ENCODE measurements at places on chromosomes 1 and 21. TPM values are rescaled to one million over a fixed set of nuclear protein-coding genes. Genes with fewer than 3 reads are reported as not detected.
A peak's percentile ranks its signal among the peaks of the same experiment; 100 is the strongest.

DNA sequence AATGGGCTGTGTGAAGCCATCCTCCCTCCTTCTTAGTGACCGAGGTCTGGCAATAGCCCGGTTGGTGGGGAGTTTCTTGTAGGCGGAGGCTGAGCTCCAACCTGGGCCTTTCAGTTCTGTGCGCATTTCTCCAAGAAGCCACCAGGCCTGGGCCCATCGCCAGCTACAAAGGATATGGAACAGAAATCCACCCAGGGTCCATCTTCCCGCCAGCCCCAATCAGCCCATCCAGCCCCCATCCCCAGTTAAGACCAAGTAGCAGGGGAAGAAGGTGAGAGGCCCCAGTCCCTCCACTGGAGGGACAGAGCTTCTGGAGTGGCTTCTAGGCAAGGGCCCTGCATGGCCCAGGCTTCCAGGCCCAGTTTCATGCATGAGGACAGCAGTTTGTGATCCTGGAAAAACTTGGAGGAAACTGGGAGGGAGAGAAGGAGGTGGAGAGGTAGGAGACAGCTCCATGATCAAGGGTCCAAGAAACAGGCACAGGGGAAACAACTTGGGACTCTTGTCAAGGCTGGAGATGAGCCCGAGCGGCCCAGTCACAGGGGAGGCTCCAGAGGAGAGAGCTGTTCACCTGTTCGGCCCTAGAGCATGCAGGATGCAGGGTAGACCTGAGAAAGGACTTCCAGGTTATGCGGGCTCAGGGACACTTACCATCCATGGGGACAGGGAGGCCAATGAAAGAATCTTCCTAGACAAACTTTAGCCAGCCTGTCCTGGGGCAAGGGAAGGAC, 261.2 kb downstream of the PTPRU start:
- no peaks in the 10 kb centered on the region for H3K36me3 ChIP-seq
- no peak overlapping the region for H3K4me3 ChIP-seq
- no peaks in the 10 kb centered on the region for H3K27me3 ChIP-seq
- no peak for DNase-seq

- H3K27me3 ChIP-seq = peaks cover 6% of the 10 kb centered on the region
- H3K4me3 ChIP-seq = no peak overlapping the region
- peaks cover 11% of the 10 kb centered on the region for H3K4me1 ChIP-seq
- no peak for DNase-seq
- H3K27ac ChIP-seq = no peak overlapping the region
These were observed 11.0 kb upstream of the WNT9A start for GRCh38 chr1:227958617-227959324.

GRCh38 chr1:156813750-156814570, 2.7 kb downstream of the SH2D2A start:
- DNase-seq = peak; percentile 82
- H3K27ac ChIP-seq = no peak overlapping the region
- peak overlapping the region; percentile 18 for H3K4me3 ChIP-seq

GRCh38 chr1:67211589-67212563, 45.6 kb downstream of the IL23R start:
- H3K4me1 ChIP-seq = no peaks in the 10 kb centered on the region
- peak; percentile 70 for DNase-seq
- H3K36me3 ChIP-seq = no peaks in the 10 kb centered on the region
- no peak overlapping the region for H3K27ac ChIP-seq
- no peaks in the 10 kb centered on the region for H3K27me3 ChIP-seq

GRCh38 chr1:115654663-115655305, 13.0 kb downstream of the VANGL1 start:
- H3K27me3 ChIP-seq = no peaks in the 10 kb centered on the region
- H3K27ac ChIP-seq = peak overlapping the region; percentile 39

DNA sequence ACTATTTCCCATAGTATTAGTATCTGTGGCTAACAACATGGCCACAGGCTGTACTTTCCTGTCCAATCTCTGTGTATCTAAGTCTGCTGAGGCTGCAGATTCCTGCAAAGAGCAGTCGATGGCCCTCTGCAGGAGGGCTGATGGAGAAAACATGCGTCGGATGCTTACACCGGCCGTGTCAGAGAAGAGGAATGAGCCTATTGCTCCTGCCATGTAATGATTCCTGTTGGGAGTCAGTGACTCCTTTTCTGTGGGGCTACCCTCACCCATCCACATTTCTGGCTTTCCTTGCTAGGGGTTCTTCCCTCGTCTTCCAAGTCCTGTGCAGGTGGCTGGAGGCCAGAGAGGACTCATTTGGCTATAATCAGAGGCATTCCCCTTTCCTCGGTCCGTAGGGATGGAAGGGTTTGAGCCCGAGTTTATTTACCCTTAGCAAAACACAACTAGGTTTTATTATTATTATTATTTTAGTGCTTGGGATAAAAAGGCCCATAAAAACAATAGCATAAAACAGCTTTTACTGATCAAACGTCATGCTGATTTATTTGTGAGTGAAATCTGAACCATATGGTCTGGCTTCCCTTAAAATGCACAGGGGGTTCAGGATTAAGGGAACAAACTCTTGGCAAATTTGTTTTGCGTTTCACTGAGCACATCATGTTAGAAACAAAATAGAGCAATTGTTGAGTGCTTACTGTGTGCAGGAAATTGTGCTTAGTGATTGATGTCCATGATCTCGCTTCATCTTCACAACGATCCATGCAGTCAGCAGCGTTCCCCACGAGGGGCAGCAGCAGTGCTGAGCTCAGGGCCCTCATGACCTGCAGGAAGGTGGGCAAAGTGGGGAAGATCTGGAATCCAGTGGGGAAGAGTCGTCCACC, 70.8 kb downstream of the KIF26B start:
- H3K36me3 ChIP-seq = no peaks in the 10 kb centered on the region
- peak; percentile 46 for DNase-seq
- no peak overlapping the region for H3K27ac ChIP-seq
- no peaks in the 10 kb centered on the region for H3K27me3 ChIP-seq

GRCh38 chr1:176577646-176578197, 114.7 kb downstream of the PAPPA2 start:
- no peak overlapping the region for H3K27ac ChIP-seq
- no peak overlapping the region for H3K4me3 ChIP-seq
- no peaks in the 10 kb centered on the region for H3K4me1 ChIP-seq
- no peaks in the 10 kb centered on the region for H3K27me3 ChIP-seq
- H3K36me3 ChIP-seq = no peaks in the 10 kb centered on the region
- DNase-seq = no peak

DNA sequence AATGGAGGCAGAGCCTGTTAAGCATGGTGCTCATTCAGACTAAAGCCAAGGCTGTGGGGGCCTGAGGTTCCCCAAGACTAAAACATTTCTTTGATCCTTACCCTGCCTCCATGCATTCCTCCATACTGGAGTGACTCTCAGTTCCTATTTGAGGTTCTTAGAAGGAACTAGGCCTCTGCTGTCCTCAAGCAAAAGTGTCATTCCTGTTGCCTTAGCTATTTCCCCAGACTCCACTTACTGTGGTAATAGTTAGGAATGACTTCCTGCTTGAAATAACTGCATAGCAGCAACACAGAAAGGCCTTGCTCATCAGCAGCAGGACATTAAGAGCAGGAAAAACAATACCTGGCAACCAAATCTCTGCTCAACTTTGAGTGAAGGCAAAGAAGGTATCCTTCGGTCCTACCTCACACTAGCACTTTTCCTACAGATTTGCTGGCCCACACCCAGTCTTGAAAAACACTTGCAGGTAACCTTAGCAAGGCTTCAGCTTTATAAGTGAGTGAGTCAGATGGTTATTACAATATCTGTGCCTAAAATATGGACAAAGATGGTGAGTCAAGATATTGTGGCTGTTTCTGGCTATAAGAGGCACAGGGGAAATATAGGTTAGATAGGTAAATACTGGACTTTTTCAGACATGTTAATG, 14.8 kb downstream of the LRRC41 start:
- DNase-seq = no peak
- no peaks in the 10 kb centered on the region for H3K36me3 ChIP-seq
- H3K4me3 ChIP-seq = no peak overlapping the region
- H3K4me1 ChIP-seq = no peaks in the 10 kb centered on the region
- peak overlapping the region; percentile 29 for H3K27ac ChIP-seq

DNA sequence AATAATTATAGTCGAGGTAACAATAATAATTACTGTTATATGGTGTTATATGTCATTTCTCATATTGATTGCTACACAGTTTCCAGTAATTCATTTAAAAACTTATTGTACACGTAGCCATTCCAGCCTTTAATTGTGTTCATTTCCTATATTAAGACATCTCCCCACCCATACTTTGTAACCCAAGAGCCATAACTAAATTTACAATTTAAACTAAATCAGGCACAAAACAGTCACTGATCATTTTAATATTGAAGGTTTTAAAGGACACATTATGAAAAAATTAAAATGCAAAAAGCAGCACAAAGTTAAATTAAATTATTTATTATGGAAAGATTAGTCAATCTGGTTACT, 487.0 kb downstream of the DPYD start:
- no peak for DNase-seq
- no peak overlapping the region for H3K4me3 ChIP-seq
- no peaks in the 10 kb centered on the region for H3K27me3 ChIP-seq
- H3K27ac ChIP-seq = no peak overlapping the region
- H3K4me1 ChIP-seq = no peaks in the 10 kb centered on the region

DNA sequence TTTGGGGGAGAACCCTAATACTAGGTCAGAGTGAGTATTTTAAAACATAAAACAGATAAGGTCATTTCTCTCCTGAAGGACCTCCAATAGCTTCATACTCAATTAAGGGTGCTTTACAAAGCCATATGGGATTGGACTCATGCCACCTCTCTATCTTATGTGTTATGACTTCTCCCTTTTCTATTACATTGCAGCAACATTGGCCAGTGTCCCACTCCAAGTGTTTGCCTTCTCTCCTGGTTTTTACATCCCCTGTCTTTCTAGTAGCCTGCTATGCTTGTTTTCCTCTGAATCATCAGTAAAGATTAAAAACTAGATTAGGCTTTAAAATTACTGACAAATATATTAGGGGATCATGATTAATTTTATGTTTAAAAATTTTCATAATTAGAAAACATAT, 66.6 kb downstream of the SCMH1 start:
- H3K36me3 ChIP-seq = no peaks in the 10 kb centered on the region
- H3K27ac ChIP-seq = no peak overlapping the region
- no peaks in the 10 kb centered on the region for H3K27me3 ChIP-seq
- DNase-seq = no peak
- no peak overlapping the region for H3K4me3 ChIP-seq
- no peaks in the 10 kb centered on the region for H3K4me1 ChIP-seq

DNA sequence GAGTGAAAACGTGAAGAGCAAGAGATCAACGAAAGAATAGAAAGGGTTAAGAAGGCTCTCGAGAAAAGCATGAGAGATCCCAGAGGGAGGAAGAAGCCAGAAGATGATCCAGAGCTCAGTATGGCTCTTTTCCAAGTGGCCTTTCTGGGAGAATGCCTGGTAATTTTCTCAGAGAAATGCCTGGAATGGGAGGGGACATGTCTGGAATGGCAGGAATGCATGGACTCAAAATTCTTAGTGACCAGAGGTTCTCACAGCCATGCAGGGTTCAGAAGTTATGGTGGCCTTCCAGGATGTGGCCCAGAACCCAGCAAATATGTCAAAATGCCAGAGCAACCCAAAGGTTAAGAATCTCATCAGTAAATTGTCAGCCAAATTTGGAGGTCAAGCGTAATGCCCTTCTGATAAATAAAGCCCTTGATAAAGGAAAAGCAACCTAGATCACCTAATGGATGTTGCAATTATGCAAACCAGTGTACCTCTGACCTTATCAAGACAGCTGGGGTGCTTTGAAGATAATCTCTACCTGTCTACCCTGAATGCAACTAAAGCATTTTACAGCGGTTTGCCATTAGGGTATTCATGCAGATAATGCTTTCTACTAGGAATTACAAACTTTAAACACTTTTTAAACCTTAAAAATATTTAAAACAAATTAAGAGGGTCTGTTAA, 53.1 kb downstream of the NBPF6 start:
- H3K36me3 ChIP-seq = no peaks in the 10 kb centered on the region
- H3K27me3 ChIP-seq = no peaks in the 10 kb centered on the region
- no peak for DNase-seq
- peaks cover 9% of the 10 kb centered on the region for H3K4me1 ChIP-seq
- no peak overlapping the region for H3K4me3 ChIP-seq

The C1orf94 gene
- not detected for total RNA-seq

- peak; percentile 11 for DNase-seq
- H3K27ac ChIP-seq = no peak overlapping the region
- H3K36me3 ChIP-seq = no peaks in the 10 kb centered on the region
- no peaks in the 10 kb centered on the region for H3K4me1 ChIP-seq
- no peaks in the 10 kb centered on the region for H3K27me3 ChIP-seq
These were observed 467.5 kb upstream of the CXADR start for GRCh38 chr21:17045214-17045853.

GRCh38 chr1:147849098-147849895, 53.3 kb upstream of the GJA8 start:
- peak; percentile 17 for DNase-seq
- peaks cover 2% of the 10 kb centered on the region for H3K4me1 ChIP-seq
- no peaks in the 10 kb centered on the region for H3K36me3 ChIP-seq
- peak overlapping the region; percentile 41 for H3K27ac ChIP-seq

GRCh38 chr1:30310966-30311742, 412.2 kb downstream of the MATN1 start:
- peaks cover 10% of the 10 kb centered on the region for H3K27me3 ChIP-seq
- H3K4me3 ChIP-seq = no peak overlapping the region
- no peak overlapping the region for H3K27ac ChIP-seq
- no peaks in the 10 kb centered on the region for H3K4me1 ChIP-seq
- DNase-seq = no peak

DNA sequence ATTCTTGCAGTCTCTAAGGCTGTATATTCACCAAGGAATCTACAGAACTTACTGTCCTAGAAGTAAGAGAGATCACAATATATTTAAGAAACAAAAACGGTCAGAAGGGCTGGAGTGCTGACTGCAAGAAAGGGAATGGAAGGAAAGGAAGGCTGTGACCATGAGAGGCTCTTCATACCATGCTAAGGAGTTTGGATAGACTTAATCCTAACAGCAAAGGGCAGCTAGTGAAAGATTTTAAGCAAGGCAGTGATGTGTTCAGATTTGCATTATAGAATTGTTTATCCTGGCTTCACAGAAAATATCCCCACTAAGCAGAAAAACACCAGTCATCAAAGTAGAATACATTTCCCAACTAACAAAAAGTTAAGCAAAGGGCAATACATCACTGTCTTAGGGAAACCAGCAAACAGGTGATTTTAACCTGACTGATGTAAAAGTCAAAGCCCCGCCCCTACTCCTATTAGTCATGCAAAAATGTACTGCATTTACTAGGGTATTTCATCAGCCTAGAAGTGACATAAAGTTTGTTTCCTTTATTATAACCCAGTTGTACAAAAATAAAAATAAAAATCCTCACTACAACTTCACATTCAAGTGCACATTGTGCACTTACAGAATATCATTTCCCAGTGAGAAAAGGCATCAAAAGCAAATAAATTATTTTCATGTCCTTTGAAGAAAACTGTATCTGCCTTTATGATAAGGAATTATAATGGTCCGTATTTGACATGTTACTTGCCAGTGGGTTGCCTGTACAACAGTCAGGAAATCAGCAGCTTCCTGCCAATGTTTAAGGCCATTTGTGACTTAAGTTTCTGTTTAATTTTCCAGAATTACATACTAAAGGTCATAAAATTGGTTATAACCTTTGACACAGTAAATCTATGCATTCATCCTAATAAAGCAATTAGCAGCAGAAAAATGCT, 17.2 kb downstream of the JAK1 start:
- no peaks in the 10 kb centered on the region for H3K36me3 ChIP-seq
- H3K4me1 ChIP-seq = peaks cover 37% of the 10 kb centered on the region
- H3K27me3 ChIP-seq = no peaks in the 10 kb centered on the region
- peak; percentile 74 for DNase-seq
- no peak overlapping the region for H3K4me3 ChIP-seq

Measured in hepatocyte (in vitro differentiated cells).